Activated T-cell treated with anti-CD3 and anti-CD28 coated beads, Interleukin-2, amount 50 U/mL, for 72 hours (primary cell): ENCODE measurements at places on chromosomes 2 and 18. TPM values are rescaled to one million over a fixed set of nuclear protein-coding genes. Genes with fewer than 3 reads are reported as not detected.
A peak's percentile ranks its signal among the peaks of the same experiment; 100 is the strongest.

Gene SLC35F5
- total RNA-seq = 29.1 TPM

DNA sequence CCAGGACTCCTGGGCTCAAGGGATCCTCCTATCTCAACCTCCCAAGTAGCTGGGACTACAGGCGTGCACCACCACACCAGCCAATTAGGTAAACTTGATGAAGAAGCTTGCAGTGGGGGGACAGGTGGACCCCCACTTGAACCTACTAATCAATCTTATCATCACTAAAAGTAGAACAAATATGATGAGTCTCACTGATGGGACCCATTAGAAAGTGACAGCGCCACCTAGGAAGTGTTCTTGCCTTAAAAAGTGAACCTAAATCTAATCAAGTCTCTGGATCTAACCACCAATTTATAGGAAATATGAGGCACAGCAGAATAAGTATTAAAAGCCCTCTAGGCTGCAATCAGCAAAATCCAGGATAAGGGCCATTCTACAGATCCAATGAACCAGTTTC is 79.2 kb downstream of the BIN1 start:
- DNase-seq = no peak

Gene VSNL1
- not detected for total RNA-seq

GRCh38 chr18:36493349-36494159 is 196.0 kb downstream of the FHOD3 start:
- DNase-seq = no peak

GRCh38 chr18:57141208-57142129 is 5.4 kb upstream of the BOD1L2 start:
- DNase-seq = no peak

Gene STRN
- 41.7 TPM for total RNA-seq

Gene DCC
- not detected for total RNA-seq

- no peak for DNase-seq
Observed at GRCh38 chr2:156017341-156017885, 315.1 kb downstream of the NR4A2 start.

DNA sequence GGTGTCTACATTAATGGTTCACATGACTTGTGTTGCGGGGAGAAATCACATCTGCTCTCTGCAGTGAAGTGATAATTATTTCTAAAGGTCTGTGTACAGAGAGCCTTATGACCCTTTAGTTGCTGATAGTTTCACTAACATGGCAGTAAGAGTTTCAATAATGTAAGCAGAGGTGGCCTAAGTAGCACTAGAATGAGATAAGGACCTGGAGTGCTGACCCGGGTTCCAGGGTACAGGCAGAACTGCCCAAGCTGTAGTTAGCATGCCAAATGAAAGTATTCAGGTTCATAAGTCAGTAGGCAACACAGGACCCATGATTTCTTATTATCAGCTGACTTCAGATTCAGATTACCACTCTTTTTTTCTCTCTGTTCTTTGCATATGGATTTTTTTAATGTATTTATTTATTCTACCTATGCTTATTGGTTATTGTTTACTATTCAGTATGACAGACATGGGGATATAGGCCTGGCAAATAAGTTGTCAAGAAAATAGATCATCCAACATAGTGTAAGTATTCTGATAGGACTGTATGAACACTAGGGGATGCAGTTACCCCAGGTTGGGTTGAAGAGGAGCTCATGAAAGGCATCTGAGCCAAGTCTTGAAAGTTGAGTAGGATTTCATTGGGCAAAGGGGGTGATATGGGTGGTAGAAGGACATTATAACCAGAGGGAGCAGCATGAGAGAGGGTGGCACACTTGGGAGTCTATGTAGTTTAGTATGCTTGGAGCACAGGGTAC is 105.2 kb downstream of the CCDC85A start:
- no peak for DNase-seq

Gene XIRP2
- total RNA-seq = not detected

Gene CROCC2
- not detected for total RNA-seq

DNA sequence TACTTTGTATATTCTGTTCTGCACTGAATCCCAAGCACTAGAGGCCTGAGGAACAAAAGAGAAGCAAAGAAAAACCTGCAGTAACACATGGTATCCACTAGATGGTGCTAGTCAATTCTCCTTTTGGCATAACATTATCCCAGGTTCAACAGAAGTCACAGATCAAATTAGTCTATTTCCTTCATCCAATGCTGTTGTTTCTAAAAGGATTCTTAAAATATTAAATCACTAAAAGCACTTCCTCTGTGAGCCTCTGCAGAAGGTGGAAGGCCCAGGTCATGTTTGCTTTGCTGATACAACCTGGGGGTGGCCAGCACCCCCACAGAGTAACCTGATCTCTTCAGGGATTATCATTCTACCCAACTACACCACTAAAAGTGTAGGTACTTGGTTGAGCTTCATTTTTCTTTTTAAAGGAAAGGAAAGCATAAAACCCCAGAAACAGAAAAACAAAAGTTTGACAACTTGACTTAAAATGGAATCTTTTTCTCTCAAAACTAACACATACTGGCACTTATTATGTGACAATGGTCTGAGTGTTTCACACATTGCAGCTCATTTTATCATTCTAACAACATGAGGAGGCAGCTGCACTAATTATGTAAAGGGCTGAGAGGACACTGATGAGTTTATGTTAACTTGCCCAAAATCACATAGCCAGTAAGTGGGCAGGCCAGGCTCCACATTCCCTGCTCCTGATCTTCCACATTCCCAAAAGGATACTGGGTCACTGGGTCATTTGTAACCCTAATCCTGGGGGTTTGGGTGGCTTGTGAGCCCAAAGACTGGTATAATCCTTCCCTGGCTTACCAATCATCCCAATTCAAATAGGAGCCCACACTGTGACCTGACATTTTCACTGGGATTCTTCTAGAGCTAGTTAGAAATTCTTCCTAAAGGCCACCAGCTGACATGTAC is 66.8 kb upstream of the DNER start:
- no peak for DNase-seq

- DNase-seq = no peak
Observed at GRCh38 chr18:57094175-57094574, 52.7 kb upstream of the BOD1L2 start.

- no peak for DNase-seq
Observed at GRCh38 chr2:107235491-107236254, 349.7 kb upstream of the ST6GAL2 start.

GRCh38 chr2:72572501-72572900 is 253.3 kb downstream of the EXOC6B start:
- DNase-seq = no peak

Gene ALPG
- not detected for total RNA-seq

DNA sequence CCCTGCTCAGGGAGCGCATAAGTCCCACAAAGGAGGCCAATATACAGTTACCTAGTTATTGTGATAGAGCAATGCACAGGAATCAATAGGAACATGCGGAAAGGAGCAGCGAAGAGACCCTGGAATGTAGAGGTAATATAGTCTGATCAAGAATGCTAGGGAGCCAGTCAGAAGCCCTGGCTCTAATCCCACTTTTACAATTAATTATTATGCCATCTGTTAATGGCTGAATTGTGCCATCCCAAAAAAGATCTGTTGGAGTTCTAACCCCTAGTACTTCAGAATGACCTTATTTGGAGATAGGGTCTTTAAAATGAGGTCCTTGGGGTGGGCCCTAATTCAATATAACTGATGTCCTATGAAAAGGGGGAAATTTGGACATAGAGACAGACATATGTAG is 7.7 kb upstream of the SPATS2L start:
- no peak for DNase-seq

DNA sequence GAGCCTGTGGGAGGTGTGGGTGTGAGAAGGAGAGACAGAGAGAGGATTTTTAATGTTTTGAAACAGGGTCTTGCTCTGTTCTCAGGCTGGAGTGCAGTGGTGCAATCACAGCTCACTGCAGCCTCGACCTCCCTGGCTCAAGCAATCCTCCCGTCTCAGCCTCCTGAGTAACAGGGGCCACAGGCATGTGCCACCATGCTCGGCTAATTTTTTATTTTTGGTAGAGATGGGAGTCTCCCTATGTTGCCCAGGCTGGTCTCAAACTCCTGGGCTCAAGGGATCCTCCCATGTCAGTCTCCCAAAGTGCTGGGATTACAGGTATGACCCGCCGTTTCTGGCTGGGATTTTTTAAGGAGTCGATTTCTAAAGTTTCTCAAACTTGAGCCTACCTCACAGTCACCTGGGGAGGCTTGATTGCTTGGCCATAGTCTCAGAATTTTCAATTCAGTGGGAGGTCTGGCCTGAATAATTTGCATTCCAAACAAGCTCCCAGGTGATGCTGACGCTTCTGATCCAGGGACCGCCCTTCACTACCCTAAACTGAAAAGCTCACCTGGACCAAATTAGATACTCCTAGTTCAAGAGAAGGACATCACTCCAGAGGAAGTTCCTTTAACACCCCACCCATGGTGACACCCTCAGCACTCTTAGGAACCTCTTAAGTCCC is 70.8 kb upstream of the SLC1A4 start:
- no peak for DNase-seq

- DNase-seq = peak; percentile 28
Observed at GRCh38 chr2:242011167-242011513, 141.6 kb downstream of the RTP5 start.

DNA sequence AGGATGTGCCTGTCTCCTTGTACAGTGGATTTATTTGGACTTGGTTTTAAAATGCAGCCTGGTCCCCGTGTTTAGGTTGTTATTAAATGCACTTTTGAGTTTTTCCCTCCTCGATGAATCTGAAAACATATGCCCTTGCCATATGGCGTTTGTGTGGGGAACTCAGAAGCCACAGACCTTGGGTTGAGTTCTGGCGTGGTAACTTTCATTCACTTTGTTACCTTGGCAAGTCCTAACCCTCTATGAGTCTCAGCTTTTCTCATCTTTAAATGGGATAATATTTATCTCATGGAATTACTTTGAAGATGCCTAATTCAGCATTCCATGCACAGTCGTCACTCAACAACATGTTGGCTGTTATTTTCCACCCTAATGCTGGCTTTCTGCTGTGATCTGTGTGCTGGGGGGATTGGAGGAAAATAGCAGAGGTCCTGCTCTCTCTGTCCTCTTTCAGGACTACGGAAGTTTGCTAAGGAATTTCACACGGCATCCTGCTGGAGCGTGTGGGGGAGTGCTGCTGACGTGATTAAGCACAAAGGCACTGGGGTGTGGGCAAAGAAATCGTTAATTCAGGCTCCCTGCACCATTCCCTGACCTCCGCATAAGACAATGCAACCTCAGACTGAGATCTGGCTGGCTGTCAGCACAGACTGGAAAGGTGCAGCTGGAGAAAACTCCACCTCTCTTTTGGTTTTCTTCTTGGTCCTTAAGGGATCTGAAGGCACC is 61.7 kb downstream of the LDLRAD4 start:
- DNase-seq = no peak

DNA sequence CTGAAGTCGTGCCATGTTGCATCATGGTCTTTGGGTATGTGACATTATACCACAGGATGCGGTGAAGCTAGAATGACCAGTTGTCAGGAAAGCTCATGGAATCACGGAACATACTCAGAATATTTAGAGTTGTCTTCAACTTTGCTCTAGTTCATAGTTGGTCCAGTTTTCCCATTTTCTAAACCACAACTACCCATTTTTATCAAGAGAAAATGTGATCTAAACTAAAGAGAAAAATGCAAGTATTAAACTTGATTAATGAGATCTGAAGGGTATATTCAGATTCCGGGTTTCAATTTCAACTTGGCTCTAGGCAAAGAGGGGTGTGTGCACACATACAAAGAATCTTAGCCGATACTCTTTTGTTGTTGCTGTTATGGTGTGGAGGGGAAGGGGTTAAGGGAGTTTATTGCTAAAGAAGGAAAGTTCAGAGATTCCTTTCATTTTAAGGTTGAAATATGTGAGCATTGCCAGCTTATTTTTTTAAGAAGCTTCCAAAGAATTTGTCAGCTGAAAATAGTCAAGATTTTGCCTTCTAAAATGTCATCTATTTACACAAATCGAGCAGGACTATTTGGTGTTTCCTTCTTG is 516.6 kb upstream of the ZEB2 start:
- DNase-seq = no peak

GRCh38 chr2:12262681-12263436 is 453.9 kb upstream of the TRIB2 start:
- DNase-seq = no peak

Gene NLRC4
- total RNA-seq = 0.58 TPM

DNA sequence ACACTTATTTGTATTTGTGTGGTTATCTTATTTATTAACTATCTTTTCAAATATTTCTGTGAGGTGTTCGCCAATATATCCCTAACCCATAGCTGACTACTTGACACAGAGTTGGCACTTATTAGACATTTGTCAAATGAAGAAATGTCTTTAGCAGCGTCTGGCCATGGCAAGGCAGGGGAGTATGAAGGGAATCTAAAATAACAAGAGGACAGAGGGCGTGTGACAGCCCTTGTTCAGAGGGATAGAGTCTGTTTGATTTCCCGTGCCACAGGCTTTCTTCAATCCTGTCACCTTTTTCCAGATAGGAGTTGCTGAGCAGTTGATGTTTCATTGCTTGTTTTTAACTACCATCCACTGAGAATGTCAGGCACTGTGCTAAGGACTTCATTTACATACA is 53.6 kb upstream of the SLC39A10 start:
- no peak for DNase-seq

Gene MTCL1
- 0.38 TPM for total RNA-seq

Gene HIBCH
- 15.2 TPM for total RNA-seq

- no peak for DNase-seq
Observed at GRCh38 chr18:37396971-37397720, 168.5 kb downstream of the CELF4 start.

Gene WDR7
- 25.6 TPM for total RNA-seq

DNA sequence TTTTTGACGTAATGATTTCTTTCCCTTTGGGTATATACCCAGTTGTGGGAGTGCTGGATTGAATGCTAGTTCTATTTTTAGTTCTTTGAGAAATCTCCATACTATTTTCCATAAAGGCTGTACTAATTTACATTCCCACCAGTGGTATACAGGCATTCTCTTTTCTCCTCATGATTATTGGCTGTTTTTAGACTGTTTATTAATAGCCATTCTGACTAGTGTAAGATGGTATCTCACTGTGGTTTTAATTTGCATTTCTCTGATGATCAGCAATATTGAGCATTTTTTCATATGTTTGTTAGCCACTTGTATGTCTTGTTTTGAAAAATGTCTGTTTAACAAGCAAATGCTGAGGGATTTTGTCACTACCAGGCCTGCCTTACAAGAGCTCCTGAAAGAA is 9.2 kb upstream of the CD28 start:
- DNase-seq = no peak

Gene UGT1A8
- total RNA-seq = not detected

Gene ALKAL2
- 0.36 TPM for total RNA-seq

- no peak for DNase-seq
Observed at GRCh38 chr2:88545118-88545517, 82.1 kb downstream of the EIF2AK3 start.

GRCh38 chr2:15028406-15028805 is 395.9 kb downstream of the LRATD1 start:
- DNase-seq = no peak

Gene TWSG1
- 10.3 TPM for total RNA-seq

DNA sequence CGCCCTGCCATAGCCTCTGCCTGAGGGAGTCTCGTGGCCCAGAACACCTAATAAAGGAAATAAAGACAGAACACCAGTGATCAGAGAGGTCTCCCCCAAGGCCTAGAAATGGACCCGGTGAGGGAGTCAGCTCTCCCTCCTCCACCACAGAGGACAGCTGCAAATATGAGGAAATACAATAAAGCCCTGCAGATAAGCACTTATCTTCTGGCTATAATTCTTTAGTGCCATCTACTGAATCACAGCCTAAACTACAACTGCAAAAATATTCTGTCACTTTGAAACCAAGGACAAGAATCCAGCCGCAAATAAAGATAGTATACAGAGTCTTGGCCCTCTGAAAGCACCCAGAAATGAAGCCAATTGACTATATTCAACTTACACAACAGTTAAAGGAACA is 42.4 kb upstream of the TACR1 start:
- DNase-seq = no peak

Gene COLEC11
- total RNA-seq = 0.21 TPM

Gene GRP
- total RNA-seq = not detected

GRCh38 chr18:32368991-32369390 is 101.7 kb downstream of the GAREM1 start:
- DNase-seq = no peak
